ENCODE measurements at places on chromosomes 5 and 9. TPM values are rescaled to one million over a fixed set of nuclear protein-coding genes. Genes with fewer than 3 reads are reported as not detected.

GRCh38 chr5:16090270-16090669 lies 89.3 kb downstream of the MARCHF11 start:
- DNase-seq = no peak

GRCh38 chr5:95392593-95393182 lies 1.5 kb downstream of the FAM81B start:
- DNase-seq = peak; percentile 45

DNA sequence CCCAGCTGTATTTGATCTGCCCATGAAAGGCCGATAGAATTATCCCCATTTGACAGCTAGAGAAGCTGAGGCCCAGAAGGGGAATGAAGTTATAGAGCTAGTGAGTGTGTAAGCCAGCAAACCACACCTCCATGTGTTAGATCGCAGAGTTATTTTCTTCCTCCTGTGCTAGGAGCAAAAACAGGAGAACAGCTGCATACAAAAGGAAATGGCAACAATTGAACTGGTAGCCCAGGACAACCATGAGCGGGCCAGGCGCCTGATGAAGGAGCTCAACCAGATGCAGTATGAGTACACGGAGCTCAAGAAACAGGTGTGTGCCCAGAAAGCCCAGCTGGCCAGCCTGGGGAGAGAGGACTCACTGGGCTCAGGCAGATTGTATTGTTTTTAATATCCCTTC lies 30.4 kb downstream of the RAB14 start:
- DNase-seq = no peak

- DNase-seq = no peak
Observed at GRCh38 chr9:135606885-135607259, 32.5 kb downstream of the GLT6D1 start.

Gene MCIDAS
- 0.23 TPM for polyA plus RNA-seq

Gene MARCHF11
- polyA plus RNA-seq = 0.06 TPM
